Activated CD4-positive, CD25-positive, alpha-beta regulatory T cell (primary cell): ENCODE measurements at places on chromosomes 11 and 22.

GRCh38 chr11:130650456-130651030, 202.1 kb downstream of the ADAMTS15 start:
- no peak for DNase-seq

- no peak for DNase-seq
Measured at GRCh38 chr11:94801866-94802460, 33.8 kb downstream of the AMOTL1 start.

DNA sequence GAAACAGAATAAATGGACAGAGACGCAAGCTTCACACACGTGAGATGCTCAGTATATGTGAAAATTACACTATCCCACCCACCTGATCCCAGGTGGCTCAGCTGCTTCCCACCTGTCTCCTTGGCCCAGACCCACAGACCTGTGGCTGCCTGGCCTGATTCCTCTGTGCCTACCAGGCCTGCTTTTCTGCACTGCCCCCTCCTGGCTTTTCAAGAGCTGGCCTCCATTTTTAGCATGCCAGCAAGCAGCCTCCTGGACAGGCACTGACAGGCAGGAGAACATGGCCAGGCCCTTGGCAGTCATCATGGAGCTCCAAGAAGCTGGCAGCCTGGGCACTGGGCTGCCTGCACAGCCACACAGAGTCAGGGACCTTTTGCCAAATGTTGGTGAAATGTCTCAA, 79.5 kb upstream of the HMGXB4 start:
- no peak for DNase-seq

GRCh38 chr11:83127310-83127637, 29.7 kb upstream of the PCF11 start:
- DNase-seq, result no peak

- DNase-seq, result no peak
Measured at GRCh38 chr11:81852896-81853295, 880.8 kb downstream of the FAM181B start.

DNA sequence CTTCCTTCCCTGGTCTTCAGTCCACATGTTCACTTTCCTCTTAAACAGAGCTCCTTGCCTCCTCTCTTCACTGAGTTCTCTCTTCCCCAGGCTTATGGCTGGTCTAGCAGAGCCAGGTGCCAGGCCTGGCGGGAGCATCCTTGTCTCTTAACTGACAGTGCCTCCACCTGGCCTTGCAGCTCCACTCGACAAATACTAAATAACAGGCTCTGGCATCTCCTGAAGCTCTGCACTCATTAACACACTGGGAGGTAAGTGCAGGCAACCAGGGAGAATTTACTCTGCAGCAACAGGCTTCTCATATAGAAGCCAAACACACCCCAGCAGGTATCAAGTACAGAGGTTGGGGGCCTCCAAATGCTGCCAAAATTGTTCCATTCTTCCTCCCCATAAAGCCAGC, 438.1 kb downstream of the SOX6 start:
- no peak for DNase-seq

DNA sequence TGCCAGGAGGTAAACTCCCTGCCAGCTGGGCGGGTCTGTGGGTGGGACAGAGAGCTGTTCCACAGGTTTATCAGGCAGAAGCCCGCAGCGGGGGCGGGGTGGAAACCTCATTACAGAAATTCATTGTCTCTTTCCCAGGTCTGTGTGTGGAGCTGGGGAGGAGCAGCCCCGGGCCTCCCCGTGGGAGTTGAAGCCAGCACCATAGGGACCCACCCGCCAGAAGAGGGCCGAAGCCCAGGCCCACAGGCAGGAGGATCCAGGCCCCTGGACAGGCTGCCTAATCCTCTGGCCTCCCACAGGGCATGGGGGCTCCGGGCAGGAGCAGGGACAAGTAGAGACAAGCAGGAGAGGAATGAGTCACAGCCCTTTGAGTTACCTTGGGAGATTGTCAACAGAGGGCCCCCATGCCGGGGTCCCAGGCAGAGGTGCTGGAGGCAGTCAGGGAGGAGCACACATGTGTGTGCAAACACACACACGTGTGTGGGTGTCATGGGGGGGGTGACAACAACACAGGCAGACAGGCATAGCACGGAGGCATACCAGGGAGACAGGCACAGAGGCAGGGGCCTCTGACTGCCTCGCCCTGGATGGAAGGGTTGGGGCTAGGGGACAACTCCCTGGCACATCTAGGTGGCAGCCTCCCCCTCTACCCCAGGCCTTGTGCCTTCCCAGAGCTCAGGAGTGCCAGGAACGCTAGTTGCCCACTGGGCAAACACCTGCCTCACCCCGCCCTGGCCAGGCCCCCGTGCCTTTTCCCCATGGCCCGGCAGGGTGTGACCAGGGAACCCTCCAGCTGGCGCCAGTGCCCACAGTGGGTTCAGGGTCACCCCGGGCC, 1.4 kb downstream of the CDC42BPG start:
- DNase-seq, result no peak

GRCh38 chr11:27614092-27614491, 86.2 kb downstream of the BDNF start:
- DNase-seq, result no peak

DNA sequence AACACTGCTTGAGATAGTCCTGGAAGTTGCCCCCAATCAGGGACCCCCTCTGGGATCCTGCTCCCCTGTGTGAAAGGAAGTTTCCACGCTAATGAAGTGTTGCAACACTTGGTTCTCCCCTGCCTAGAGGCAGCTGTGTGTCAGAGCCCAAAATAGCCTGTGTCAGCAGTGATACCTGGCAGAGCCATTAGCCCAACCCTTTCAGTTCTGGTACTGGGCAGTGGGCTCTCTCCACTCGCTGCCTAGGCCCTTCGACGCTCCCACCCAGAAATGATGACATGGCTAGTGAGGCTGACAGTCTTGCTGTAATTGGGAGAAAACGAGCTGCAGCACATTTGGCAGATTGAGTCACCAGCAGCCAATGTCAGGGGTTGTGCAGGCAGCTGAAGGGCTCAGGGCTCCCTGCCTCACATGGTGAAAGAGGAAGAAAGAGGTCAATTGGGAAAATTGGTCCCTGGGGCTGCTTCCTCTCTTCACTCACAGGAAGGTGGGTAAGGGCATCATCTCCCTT, 1.4 kb upstream of the NXF1 start:
- DNase-seq, result no peak

DNA sequence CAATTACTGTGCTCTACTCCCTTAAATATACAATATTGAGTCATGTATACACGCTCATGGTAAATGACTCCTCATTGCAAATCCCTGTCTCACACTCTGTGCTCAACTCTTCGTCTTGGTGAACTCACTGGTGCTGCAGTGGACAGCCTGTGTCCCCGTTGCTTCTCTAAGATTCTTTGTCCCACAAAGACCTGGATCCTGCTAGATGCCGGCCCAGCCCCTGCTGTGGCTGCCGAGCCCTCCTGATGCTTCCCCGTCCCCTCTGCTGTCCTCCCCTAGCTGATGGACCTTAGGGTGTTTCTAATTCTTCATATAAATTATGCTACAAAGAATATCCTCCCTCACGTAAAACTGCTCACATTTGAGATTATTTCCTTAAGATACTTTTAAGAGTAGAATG, 5.5 kb downstream of the APOL2 start:
- no peak for DNase-seq

GRCh38 chr11:1007279-1007678, 29.2 kb downstream of the MUC6 start:
- DNase-seq, result no peak

- no peak for DNase-seq
Measured at GRCh38 chr11:99068832-99069231, 48.1 kb downstream of the CNTN5 start.

GRCh38 chr11:77791301-77791700, 29.2 kb downstream of the RSF1 start:
- DNase-seq, result no peak

- no peak for DNase-seq
Measured at GRCh38 chr11:94537031-94537600, 6.6 kb upstream of the FUT4 start.

DNA sequence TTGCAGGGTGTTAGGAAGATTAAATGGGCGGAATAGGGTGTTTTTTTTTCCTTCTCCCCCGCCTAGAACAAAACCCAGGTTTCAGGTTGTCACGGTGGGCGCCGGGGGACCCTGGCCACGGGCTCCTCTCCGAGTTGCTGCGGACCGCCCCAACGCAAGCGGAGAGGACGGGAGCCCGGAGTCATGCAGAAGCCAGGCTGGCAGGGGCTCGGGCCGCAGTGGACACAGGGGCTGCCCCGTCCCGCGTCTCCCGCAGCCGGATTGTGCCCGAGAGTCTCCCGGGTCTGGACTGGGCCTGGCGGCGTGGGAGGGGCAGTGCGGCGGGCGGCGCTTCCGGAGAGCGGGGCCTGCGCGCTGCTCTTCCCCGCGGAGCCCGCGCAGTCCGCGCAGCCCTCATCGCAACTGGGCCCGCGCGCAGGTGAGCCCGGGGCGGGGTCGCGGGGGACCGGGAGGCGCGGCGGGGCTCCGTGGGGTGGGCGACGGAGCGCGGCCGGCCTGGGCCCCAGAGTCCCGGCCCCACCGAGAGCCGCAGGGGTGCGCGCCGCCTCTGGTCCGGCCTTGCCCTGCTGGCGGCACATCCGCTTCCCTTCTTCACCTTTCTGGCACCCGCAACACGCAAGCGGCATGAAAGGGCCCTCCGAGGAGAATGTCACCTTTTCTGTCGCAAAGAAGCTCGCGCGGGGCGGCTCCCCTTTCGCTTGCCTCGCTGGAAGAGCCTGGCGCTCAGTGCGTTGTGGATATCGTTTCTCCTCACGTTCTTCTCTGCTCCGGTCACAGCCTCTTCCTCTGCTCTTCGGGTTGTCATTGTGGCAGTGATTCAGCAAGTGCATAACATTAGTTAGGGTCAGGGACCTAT, at the start of gene TIRAP:
Gene TIRAP (plus strand): TSS at position 358 of the 856 bp plus-strand sequence. CDS start 7,802 bp downstream, outside the sequence.
- peak; percentile 53 for DNase-seq

DNA sequence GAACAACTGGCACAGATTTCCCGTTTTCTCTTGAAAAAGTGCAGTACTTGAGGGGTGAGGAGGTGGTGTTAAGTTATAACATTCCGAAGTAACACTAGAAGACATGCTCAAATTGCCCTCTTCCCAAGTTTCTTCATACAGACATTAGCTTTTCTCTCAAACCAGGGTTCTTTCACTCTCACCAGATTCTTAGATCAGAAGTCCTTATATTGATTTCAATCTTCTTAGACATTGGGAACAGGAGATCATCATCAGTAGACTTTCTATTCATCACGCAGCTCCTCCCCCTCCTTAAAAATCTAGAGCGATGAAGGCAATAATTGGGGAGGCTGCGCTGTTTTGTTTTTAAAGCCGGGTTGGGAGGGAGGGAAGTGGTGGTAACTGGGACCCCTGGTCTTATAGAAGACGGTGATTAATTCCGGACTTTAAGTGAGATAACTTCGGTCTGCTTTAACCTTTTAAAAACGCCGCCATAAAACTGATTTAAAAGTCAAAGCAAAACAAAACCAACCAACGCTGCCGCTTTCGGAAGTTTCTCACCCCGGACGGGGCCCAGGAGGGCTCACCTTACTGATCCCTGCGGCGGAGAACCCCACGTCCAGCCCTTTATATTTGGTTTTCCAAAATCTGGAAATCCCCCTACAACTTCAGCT, 665 bp downstream of the USP28 start:
- DNase-seq, result no peak

GRCh38 chr22:29093501-29094300, 20.9 kb downstream of the KREMEN1 start:
- DNase-seq, result no peak

DNA sequence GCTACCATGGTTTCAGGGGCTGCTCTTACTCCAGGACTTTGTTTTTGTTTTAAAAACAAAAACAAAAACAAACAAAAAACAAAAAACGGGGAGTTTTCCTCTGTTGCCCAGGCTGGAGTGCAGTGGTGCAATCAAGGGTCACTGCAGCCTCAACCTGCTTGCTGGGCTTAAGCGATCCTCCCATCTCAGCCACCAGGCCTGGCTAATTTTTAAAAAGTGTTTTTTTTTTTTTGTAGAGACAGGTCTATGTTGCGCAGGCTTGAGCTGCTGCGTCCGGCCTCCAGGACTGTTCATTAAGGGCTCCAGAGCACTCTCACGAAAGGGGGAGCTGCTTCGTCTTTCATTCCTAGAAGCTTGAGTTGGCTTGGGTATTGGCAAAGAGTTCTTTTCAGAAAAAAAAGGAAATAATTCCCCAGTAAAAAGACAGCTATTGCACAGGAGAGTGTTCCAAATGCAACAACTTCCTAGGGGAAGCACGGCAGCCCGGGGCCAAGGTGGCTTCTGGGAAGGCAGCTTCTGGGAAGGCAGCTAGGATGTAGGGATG, 78.5 kb downstream of the NAT10 start:
- no peak for DNase-seq

GRCh38 chr11:2182692-2183474, 11.3 kb upstream of the TH start:
- no peak for DNase-seq

- no peak for DNase-seq
Measured at GRCh38 chr11:72232260-72233055, 7.9 kb downstream of the INPPL1 start.

DNA sequence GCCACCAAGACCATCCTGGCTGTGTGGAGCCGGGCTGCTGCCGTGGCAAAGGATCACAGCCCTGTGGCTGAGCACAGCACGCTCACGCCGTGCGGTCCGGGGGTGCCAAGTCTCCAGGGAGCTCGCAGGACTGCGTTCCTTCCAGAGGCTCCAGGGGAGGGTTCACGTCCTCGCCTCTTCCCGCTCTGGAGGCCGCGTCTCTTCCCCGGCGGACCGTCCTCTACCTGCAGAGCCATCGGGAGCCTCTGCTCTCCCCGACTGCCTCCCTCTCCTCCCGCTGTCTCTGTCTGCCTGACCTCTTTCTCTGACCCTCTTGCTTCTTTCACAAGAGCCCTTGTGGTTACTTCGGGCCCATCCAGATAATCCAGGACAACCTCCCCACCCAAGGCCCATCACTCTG, 11.4 kb upstream of the MUC5AC start:
- no peak for DNase-seq

DNA sequence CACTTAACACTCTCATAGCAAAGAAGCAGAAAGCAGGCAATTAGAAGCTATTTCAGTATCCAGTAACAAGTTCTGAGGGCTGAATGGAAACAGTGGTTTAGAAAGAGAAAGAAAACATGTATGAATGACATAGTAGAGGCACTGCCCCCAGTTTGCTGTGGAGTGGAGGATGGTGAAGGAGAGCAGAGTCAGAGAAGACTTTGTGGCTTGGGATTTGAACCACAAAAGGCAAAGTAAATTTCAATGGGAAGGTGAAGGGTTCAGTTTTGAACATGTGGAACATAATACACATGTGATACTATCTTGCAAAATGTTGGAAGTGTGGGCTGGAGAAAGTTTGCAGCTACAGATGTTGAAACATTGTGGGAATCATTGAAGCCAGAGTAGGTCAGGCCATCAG, 81.4 kb downstream of the SNX19 start:
- DNase-seq, result no peak

GRCh38 chr11:88415495-88415894, 78.0 kb upstream of the CTSC start:
- DNase-seq, result no peak

DNA sequence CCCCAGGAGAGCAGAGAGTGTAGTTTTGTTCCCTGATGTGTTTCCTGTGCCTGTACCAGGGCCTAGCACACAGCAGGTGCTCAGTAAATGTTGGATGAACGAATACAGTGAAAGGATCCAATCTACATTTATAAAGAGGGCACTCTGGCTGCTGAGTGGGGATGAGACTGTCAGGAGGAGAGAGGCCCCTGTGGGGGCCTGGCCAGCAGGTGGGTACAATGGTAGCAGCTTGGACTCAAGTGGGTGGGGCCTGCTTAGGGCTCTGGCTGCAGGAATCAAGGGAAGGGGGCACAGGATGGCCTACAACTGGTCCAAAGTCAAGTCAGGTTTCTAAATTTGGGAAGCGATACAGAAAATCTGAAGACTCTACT, 156.6 kb upstream of the GRK3 start:
- no peak for DNase-seq

- DNase-seq, result no peak
Measured at GRCh38 chr11:42319921-42320320, 860.5 kb upstream of the LRRC4C start.

- no peak for DNase-seq
Measured at GRCh38 chr11:11476971-11477645, 124.1 kb upstream of the CSNK2A3 start.
